NCI-H1694 treated with DMSO at 0.1 percent for 48 hours (cell line): ENCODE measurements at places on chromosomes 7 and 10.

DNA sequence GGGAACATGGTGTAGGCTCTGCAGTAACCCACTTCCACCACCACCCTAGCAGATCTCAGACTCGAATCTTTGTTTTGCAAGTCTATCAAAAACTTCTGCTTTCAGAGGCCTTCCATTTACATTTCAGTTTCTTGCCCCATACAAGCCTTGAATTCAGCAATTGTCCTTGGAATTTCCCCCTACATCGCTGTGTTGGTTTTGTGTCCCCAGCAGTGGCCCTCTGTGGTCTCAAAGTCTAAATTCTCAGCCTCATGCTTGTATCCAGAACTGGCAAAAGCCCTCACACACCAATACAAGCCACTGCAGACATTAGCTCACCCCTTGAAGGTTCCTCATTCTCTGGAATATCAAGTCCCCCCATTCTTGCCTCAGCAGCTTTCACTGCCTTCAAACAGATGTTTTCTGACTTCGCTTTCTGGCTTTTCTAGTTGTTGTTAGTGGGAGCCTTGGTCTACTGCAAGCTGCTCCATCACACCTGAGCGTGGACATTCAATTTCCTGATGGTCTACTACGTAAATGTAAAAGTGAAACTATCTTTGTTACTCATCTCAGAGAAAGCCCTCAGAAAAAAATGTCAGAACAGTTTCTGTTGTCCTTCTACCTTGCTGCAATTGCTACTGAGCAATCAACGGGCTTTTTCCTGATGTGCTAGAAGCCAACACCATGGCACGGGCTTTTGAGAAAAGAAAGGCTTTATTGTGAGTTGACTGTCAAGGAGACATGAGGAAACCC, 1.8 kb upstream of the NUB1 start:
- no peak for DNase-seq

GRCh38 chr7:22868509-22868908, 45.9 kb upstream of the TOMM7 start:
- DNase-seq = no peak

GRCh38 chr10:126058104-126058503, 161.7 kb downstream of the FANK1 start:
- no peak for DNase-seq

DNA sequence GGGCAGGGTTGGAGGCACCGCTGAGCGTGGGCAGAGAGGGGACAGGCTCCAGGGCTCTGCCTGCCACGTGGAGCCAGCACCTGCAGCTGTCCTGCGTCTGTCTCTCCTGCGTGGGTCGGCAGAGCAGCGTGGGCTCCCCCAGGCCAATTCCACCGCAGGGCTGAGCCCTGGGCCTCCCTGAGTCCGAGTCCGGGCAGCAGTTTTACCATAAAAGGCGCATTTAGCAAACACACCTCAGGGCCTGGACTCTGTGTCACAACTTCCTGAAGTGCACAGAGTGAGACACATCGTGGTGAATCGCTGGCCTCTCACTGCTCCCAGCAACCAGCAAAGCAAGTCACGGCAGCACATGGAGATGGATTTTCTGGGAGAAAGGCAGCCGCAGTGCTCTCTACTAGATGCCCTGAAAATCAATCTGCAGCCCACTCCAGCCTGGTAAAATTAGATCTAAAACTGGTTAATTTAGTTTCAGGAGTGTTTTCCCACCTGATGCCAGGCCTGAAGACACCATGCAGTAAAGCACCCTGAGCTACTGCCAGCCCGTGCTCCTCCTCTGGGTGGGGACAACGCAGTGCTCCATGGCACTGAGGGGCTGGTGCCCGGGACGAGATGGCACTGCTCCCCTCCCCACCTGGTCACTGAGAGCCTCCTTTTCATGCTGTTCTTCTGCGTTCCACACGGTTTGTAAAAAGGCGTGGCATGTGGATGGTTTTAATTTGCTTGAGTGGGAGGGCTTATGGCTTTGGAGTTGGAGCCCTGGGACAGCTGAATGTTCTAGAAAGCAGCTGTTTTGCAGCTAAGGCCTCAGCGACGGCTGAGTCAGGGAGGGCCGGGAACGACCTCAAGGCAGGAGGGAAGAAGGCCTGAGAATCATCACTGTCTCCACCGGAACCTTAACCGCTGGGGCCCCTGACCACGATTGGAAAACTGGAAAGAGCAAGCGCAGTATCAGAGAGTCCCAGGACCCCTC, 336.9 kb downstream of the ADARB2 start:
- DNase-seq = no peak

DNA sequence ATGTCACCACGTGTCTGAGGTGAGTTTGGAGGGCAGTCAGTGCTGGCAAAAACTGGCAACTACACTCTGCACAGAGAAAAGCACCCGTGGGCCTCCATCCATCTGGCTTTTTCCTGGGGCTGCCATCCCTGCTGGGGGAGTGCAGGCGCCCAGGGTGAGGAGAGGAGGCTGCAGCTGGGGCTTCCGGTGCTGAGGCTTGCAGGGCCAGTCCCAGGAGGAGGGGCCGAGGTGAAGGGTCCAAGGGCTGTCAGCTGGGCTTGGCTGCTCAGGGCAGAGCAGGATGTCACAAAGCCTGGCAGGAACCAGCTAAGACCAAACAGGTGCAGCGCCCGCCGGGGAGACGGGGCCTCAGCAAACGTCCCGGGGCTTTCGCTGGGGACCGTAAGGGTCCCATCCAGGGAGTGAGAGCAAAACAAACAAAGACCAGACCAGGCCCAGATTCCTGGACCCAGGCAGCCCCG, 77.2 kb downstream of the CFAP46 start:
- no peak for DNase-seq

DNA sequence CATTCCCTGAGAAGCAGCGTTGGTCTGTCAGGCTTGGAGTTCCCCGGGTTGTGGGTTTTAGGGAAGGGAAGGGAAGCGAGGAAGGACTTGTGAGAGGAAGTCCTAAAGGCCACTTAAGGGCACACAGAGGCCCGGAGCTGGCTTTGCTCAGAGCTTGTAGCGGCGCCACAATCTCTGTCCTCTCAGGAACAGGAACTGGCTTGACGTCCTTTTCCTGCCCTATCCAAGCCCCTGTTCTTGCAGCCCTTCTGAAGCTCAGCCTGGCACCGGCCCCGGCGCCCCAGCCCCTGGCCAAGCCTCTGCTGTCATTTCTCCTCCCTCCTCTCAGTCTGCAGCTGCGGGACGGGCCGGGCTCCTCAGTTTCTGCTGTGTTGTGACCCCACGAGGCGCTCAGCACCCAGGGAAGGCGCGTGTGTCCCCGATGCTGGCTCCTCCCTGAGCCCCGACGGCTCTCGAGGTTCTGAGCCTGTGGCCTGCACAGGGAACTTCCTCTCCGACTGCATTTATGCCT, at the start of gene GIMAP8:
TSS of gene GIMAP8 (plus strand) at position 140 of the 511 bp plus-strand sequence. CDS start 16,069 bp downstream, outside the sequence.
- no peak for DNase-seq

DNA sequence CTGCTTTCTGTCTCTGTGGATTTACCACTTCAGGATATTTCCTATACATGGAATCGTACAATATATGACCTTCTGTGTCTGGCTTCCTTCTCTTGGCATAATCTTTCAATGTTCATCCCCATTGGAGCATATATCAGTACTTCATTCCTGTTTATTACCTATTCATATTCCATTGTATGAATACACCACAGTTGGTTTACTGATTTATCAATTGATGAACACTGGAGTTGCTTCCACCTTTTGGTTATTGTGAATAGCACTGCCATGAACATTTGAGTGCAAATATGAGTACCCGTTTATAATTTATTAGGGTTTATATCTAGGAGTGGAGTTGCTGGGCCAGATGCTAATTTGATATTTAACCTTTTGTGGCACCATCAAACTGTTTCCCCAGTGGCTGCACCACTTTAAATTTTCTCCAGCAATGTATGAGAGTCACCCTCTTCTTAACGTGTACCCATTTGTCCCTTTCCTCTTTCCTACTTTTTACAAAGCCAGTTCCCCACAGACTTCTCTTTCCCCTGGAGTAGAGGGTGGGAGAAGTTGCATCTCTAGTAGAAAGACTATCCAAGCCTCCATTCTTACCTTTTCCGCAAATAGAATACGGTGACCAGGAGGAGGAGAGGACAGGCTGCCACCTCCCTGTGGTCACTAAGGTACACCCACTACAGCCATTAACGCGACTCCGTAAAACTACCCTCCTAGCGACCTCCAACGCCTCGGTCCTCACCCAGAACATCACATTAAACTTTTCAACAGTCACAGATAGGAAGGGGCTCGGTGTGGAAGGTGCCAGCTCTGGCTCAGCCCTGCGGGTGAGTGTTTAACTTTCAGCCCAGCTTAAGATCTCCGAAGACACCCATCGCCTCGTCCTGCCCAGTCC, 25.6 kb downstream of the SCD start:
- no peak for DNase-seq

GRCh38 chr7:3616306-3616705, 315.3 kb downstream of the SDK1 start:
- no peak for DNase-seq

DNA sequence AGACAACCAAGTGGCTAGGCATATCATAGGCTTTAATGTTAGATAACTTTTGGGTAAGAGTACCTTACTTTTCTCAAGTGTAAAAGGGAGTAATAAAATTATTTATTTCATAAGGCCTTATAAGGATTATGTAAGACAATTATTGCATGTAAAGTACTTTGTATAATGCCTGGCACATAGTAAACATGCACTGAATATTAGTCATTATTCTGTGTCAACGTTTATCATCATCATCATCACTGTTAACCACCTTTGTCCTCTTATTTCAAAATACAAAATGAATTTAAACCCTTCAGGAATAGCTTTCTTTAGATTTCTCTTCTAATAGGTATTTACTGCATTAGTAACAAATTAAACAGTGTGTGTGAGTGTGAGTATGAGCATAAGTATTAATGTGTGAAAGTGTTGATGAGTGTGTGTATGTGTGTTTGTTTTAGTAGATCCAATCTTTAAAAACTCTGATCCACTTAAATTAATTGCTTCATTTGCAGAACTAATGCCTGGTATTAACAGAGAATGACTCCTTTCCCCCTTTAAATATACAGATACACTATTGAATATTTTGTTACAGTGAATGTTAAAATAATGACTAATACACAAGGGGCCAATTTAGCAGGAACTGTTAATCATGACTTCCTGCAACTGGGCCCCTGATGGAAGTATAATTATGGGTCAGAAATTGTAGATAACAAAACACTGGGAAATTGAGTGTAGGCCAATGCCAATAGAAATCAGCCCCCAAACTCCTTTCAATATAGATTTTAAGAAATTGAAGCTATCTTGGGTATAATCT, 213.3 kb upstream of the FZD8 start:
- no peak for DNase-seq

- no peak for DNase-seq
Measured at GRCh38 chr10:33365871-33366411, 31.5 kb upstream of the NRP1 start.

GRCh38 chr10:15461353-15462108, 90.4 kb upstream of the FAM171A1 start:
- no peak for DNase-seq

DNA sequence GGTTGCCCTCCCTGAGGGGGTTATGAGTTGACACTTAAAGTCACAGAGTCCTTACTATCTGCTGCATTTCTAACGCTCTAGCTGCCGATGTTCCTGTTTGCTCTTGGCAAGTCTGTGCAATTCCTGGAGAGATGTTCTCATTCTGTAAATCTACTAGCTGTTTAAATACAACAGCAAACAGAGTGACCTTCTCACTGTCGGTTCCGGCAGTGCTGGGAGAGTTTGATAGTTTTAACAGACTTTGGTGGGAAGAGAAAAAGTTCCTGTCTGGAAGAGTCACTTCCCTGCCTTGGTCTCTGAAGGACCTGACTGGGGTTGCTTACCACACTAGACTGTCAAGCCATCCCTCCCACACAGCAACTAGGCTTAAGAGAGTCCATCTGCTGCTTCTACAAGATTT, 63.3 kb upstream of the ELMO1 start:
- DNase-seq = no peak

GRCh38 chr10:17415046-17415658, 39.2 kb downstream of the ST8SIA6 start:
- no peak for DNase-seq

DNA sequence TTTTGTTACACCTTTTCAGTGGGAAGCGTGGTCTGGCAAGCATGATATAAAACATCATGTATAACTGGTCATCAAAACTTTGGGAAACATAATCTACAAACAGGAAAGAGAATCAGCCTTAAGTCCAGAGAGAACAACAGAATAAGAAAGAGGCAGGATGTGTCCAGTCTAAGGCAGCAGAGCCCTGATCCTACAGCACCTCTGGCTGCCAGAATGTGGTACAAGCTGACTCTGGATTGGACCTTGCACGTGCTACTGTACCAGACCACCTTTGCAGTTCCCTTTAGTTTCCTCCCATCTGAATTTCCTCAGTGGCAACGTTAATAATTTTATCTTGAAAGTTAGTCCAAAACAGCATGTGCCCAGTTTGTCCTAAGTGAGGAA, 824.6 kb upstream of the IGFBP3 start:
- DNase-seq = no peak

DNA sequence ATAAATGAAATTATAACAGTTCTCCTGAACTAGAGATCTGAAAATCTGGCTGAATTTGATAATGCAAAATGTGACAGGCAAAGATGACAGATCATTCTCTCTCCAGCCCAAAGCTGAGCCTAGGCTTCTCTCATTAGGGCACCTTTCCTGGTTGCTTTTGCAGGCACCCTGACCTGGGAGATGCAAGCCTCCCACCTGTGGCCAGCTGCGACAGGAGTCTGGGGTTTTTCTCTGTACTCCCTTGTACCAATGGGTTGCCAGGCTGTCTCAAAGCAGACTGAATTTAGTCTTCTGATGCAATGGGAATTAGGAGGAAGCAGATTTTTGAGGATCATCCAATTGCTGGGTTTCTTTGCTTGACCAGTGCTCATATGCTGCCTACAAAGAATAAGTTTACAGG, 85.0 kb upstream of the EFCAB10 start:
- no peak for DNase-seq

DNA sequence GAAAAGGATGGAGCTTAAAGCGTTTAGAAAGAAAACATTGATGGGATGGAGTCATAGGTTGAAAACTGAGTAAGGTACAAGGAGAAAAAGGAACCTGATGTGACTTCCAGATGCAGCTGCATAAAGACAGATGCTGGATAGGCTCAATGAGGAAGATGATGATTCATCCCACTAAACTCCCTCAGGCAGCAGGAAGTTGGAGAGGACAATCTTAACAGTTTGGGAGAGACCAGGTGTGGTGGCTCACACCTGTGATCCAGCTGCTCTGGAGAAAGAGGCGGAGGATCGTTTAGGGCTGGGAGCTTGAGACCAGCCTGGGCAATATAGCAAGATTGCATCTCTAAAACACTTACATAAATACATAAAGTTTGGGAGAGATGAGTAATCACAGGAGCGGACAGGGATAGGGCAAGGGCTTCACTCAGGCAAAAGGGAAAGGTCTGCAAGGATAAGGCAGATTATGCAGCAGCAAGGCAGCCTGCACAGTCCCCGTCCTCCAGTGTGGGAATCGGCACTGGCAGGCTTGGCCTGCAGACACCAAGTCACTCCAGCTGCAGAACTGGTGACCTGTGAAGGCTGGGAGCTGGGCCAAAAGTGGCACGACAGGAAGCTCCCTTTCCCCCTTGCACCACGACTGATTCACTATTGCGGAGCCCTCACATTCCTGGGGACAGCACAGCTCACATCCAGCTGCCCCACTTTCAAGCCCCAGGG, 438.5 kb downstream of the GRID1 start:
- no peak for DNase-seq

- no peak for DNase-seq
Measured at GRCh38 chr10:92844746-92845145, 3.6 kb upstream of the EXOC6 start.

GRCh38 chr7:157930926-157931466, 594.2 kb downstream of the DNAJB6 start:
- DNase-seq = no peak
